ENCODE measurements at places on chromosomes 3 and 15.

DNA sequence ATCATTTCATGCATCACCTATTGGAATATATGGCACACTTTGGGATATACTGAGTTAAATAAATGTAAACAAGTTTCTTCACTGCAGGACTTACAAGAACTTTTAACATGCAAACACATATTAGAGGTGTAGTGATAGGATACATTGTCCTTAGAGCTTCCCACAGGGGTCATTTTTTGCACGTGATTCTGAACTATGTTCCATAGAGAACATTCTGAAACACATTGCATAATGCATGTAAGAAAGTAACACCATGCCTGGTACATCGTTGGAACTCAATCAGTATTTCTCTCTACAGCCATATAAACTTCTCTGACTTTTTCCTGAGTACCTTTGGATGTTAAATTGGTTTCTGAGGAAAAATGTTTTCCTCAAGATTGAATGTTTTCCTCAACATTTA, 28.3 kb downstream of the MRAS start:
- DNase-seq, result no peak

DNA sequence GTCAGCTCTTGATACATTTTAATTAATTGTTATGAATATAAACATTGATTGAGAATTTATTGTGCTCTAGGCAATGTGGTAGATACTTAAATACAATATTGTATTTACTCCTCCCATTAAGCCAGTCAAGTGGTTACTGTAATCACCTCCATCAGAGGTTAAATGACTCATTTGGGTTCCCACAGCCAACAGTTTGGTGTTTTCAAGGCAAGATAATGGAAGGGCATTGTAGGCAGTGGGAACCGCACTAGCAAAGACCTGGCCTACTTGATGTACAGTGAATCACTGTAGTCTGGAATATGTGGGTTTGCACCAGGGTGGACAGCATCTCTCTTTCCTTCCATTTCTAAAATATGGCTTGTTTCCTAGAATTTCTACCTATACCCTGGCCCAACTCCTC, 127.4 kb downstream of the EDEM1 start:
- no peak for DNase-seq

- DNase-seq, result no peak
Measured at GRCh38 chr3:52959773-52960172, 62.4 kb upstream of the STIMATE start.

DNA sequence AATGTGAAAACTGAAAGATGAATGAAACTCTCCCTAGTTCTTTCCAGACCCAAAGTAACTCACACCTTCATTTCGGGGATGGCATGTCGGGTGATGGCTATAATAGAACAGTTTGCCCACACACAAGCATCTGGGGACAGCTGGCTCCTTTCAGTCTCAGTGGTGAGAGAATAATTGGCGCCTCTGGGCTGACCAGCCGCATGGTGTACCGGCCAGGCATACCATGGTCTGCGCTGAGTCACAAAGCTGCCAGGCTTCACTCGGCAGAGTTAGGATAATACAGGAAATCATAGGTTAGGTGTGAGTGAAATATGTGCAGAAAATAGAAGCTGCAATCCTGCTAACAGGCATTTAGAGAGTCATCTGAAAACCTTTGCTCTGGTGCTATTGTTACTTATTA, 80.4 kb upstream of the IGF1R start:
- DNase-seq, result no peak

GRCh38 chr15:76517910-76518309, 181.3 kb downstream of the ISL2 start:
- DNase-seq, result no peak

DNA sequence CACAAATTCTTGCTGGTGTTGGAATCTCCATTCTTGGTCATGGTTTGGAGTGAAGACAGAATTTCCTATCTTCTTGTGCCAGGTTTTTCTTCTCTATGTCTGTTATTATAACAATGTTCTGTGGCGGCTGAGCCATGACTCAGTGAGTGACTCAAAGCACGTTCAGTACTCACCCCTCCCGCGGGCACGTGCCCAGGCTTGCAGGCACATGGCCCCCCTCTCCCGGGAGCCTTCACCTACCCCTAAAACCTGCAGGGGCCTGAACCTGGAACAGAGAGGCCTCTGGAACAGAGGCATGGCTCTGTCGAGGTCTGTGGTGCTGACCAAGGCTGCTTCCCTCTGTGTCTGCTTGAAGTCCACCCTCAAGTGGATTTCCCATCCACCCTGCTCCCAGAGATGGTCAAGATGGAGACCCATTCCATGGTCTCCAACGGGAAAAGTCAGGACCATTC, 27.6 kb downstream of the PLXNB1 start:
- no peak for DNase-seq

DNA sequence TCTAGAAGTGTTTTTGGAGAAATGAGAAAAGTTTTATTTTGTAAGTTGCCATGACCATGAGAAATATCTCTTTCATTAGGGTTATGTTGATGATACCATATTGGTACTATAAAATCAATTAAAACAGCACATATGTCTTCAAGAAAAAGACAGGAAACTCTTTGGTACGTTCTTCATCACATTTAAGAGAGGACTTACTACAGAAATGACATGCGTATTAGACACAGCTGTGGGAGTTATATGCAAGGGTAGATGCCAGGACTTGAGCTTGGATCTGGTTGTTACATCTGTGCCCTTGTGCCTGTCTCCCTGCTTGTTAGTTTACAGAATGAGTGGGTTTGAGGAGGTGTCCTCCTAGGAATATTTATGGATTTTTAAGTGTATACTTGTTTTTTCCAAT, 103.4 kb upstream of the P2RY1 start:
- no peak for DNase-seq

DNA sequence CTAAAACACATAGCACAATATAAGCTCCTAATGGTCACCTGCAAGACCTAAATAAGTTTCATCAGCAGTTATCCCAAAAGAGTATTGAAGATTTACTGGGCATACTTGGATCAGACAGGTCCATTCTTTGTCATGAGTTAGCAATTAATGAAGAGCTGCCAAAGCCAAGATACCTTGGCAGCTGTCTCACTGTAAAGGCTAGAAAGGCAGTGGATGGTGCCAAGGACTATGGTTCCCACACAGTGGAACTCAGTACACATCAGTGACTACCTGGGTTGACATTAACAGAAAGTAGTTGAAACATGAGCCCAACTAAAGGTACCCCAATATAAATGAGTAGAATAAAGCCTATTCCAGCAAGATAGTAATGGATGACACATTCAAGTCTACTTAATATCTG, 41.1 kb upstream of the TMCO5A start:
- DNase-seq, result no peak

- no peak for DNase-seq
Measured at GRCh38 chr15:77042955-77043920, 27.7 kb downstream of the TSPAN3 start.

GRCh38 chr3:134769287-134769868, 25.7 kb upstream of the EPHB1 start:
- no peak for DNase-seq

GRCh38 chr15:38005953-38006808, 71.7 kb downstream of the TMCO5A start:
- DNase-seq, result no peak

DNA sequence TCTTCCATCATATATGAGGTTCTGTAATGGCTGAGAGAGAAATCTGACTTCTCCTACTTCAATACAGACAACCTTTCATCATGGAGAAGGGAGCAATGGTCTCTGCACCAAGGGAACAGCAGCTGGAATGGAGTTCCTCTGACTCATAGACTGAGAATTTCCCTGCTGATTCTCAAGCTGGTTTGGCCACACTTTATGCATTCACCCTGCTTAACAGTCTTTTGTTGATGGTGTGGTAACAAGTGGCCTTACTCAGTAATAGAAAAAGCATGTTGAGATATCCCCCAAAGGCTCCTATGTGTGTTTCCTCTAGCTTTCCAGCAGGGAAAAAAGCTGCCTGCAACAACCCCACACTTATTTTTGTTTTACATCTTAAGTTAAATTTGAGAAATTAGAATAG, 138.1 kb downstream of the GREM1 start:
- no peak for DNase-seq

GRCh38 chr15:75920079-75920478, 16.4 kb downstream of the FBXO22 start:
- DNase-seq, result no peak

DNA sequence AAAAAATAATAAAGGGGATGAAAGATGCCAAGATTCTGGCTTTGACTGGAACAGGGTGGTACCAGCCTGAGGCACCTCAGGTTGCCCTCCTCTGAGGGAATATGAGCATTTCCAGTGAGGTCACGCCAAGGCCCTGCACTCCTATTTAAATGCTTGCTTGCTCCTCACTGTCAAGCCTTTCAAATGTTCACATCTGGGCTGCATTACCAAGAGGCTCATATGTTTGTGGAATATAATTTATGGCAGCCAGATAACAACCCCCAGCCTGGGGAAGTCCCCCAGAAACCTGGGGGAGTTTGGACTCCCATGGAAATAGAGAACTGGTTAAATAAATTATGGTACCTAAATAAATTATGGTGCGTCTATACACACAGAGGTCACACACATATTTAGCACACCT, 88.4 kb downstream of the FRMD4B start:
- DNase-seq, result no peak

GRCh38 chr15:52056001-52056400, 37.0 kb downstream of the MAPK6 start:
- no peak for DNase-seq

GRCh38 chr3:173411375-173411973, 13.9 kb downstream of the NLGN1 start:
- DNase-seq, result no peak

DNA sequence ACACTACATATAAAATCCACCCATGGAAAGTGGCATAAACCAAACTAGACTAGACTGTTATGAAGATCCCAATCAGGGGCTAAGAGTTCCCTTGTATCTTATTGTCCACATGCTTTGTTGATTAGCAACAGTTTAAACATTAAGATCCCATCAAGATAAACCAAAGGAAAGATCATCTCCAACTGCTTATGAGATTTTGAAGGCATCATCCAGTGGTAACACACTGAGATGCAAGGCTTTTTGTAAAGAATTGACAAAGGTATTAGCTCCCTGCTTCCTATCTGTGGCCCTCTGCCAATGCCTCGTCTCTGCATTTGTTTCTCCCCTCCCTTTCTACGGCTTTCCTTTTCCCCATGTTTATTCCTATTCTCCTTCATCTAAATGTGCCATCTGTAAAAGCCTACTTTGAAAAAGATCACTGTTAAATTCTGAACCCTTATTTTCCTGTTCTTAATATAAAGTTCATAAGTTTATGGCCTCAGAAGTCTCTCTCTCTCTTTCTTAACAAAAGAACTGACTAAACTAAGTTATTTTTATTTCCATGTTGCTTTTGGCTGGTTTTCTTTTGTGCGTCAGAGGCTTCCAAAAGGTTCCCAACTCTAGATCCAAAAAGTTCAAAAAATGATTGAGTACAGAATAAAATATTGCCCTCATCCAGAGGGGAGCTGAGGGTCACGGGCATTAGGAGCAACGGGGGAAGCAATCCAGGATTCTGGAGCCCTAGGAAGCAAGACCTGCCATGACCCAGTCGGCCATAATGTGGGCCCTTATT, 5.5 kb downstream of the PLD1 start:
- DNase-seq, result no peak

DNA sequence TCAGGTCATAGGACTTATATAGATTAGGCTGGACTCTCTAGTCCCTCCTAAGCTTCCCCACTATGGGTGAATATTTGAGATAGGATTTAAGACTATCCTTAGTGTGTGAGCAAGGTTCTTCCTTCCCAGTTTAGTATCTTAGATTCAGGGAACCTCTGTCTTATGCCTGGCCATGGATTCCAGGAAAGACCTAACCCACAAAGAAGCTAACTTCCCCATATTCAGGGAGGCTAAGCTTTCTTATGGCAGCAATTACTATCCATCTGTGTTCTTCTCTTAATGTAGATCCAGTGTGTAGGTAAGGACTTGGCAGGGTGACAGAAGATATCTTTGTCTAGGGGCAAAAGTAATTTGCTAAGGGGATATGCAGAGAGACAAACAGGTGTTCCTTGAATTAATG, 25.5 kb upstream of the PIK3R4 start:
- no peak for DNase-seq

GRCh38 chr3:32575451-32576113, 4.9 kb upstream of the DYNC1LI1 start:
- DNase-seq, result no peak

GRCh38 chr3:64853456-64853855, 165.7 kb upstream of the ADAMTS9 start:
- no peak for DNase-seq

DNA sequence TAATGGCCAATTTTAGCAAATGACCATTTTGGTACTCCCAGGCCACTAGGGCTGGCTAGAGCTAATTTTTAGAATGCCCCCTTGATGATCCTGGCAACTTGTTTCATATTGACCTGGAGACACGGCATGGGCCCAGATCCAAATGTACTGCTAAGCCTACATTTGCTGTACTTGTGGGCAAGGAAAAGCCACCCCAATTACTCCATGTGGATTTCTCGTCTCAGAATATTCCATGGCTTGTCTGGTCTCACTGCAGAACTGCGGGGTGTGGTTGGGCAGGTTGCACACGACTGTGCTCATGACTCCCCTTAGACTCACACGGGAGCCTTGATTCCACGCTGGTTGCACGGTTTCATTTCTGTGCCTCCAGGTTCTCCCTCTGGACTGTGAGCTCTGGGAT, 140.9 kb downstream of the RPLP1 start:
- no peak for DNase-seq

- DNase-seq, result no peak
Measured at GRCh38 chr3:152280539-152280938, 11.8 kb downstream of the MBNL1 start.

DNA sequence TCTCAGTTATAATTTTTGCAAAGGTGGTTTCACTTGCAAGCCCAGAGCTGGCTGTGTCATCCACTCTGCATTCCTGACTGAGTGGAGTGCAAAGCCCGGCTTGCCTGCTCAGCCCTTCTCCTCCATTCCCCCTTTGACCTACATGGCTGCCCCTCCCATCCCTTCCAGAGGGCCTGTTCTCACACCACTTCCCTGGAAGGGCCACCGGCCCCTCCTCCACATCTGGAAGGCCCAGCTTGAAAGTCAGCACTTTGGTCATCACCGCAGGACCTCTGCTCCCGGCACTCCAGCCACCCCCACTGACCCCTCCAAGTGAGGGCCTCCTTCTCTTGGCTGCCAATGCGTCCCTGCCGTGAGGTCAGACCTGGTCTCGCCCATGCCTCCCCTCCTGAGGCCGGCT, 74.1 kb upstream of the RNF7 start:
- DNase-seq, result no peak

- DNase-seq, result no peak
Measured at GRCh38 chr15:51202783-51203182, 108.1 kb upstream of the TNFAIP8L3 start.

- no peak for DNase-seq
Measured at GRCh38 chr3:37620071-37620635, 241.5 kb upstream of the CTDSPL start.

- no peak for DNase-seq
Measured at GRCh38 chr3:26768068-26768651, 145.6 kb downstream of the LRRC3B start.

DNA sequence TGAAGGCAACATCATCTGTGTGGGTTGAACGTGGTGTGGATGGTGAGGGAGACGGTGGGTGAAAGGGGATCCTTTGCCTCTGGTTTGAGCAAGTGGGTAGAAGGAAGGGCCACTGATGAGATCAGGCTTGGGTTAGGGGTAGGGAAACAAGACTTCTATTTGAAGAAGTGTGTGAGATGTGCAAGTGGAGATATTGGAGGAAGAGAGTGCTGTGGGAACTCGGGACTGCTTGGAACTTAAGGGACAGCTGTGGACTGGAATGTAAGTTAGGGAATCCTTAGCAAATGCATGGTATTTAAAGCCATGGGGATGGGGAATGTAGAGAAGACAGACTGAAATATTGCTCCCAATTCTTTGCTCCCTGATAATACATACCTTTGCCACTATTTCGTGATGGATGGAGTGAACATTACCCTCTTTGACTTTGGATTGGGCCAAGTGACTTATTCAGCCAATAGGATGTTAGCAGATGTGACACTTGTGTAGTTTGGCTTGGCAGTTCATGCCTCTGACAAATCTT, 30.2 kb upstream of the AMOTL2 start:
- no peak for DNase-seq

Measured in activated T-helper 1 cell treated with Interleukin-2 at 50 U/mL for 16 hours (primary cell).